NCI-H460 (cell line): ENCODE measurements at places on chromosomes 13 and 19. TPM values are rescaled to one million over a fixed set of nuclear protein-coding genes. Genes with fewer than 3 reads are reported as not detected.
A peak's percentile ranks its signal among the peaks of the same experiment; 100 is the strongest.

GRCh38 chr13:75321084-75321483 lies 160.9 kb downstream of the TBC1D4 start:
- no peak for DNase-seq

DNA sequence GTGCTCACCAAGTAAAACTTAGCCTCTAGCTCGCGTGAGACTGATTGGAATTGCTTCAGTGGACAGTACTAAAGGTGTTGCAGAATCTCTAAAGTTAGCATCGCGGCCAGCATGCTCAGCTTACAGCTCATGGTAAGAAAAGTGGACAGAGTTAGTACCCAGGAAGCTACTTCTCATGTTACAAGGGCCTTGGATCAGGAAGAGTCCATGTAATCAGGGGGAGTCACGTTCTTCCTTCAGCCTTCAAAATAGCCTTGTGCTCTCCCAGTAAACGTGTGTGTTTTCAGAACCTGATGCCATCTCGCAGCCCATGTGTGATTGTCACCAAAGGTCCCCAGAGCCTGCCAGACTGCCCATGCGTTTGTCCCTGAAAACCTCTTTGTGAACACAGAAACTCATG lies 195.8 kb upstream of the RNF113B start:
- no peak for DNase-seq

DNA sequence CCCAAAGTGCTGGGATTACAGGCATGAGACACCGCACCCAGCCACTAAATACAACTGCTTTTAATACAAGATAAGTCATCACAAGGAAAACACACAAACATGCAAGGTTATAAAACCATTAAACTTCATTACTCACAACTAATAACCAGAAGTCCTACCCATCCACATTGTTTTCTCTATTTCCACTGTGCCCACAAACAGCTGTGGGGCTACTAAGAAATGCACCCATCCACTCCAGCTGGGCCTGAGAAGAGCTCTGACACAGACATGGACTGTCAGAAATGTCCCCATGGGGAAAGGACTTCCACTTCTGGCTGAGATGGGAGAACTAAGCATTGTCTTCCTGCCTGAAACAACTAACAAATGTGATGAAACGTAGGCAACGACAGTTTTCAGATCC lies 17.2 kb downstream of the SAFB2 start:
- no peak for DNase-seq

The KLK6 gene
- total RNA-seq = not detected in 2 replicates

The YJU2 gene
- total RNA-seq = 13.9 and 15.7 TPM in 2 replicates

The ASF1B gene
- 13.2 and 15.9 TPM in 2 replicates for total RNA-seq

The CFAP97D2 gene
- total RNA-seq = not detected in 2 replicates

DNA sequence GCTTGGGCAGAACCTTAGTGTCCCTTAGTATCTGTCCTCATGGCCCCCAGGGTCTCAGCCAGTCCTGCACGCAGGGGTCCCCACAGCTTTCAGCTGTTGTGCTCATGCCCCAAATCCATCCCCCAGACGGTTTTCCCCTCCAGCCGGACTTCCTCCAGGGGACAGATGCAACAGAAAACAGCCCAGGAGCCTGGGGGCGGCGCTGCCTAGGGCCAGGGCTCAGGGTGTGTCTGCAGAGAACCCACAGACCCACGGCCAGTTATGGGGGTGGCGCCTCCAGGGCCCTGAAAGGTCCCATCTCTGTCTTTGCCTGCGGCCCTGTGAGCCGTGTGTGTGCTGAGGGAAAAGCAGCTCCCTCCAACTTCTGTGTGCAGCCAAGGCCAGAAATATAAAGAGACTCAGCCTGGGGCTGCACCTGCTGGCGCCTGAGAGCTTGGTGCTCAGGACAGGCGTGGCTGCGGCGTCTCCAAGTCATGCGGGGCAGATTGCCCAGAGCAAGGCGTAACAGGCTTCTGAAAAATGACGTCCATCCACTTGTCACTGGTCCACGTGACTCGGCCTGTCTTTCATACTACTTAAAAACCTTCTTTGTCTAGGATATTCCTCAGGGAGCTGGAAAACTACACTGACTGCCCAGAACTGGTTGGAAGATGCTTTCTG lies 22.1 kb upstream of the F7 start:
- DNase-seq = peak; percentile 56

DNA sequence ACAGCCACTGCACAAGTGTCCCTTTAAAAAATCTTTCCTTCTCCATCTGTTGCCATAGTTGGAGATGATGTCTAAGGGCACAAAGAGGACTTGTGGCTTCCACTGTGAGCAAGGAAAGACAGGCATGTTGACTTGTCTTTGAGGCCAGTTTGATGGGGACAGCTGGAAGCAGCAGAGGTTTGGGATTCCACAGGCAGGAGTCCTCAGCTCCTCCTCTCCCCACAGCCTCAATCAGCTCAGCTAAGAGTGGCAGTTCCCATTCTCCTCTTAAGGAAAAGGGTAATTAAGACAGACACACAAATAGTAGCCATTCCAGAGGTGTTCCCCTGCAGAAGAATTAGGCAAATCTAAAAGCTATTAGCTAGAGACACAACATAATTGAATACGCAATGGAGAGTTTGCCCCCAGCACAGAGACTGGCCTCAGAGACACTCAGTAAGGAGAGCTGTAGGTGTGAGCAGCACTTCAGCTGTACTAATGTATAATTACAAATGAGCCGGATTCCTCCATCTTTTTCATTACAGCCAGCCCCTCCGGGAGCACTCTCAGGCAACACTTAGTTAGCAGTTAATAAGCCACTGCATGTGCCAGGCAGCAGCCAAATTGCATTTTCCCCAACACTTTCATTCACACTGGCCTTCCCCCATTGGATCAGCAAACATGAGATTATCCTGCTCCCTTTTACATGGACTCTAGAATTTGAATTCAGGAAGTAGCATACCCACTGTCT lies 434.0 kb downstream of the FOXO1 start:
- DNase-seq = no peak

DNA sequence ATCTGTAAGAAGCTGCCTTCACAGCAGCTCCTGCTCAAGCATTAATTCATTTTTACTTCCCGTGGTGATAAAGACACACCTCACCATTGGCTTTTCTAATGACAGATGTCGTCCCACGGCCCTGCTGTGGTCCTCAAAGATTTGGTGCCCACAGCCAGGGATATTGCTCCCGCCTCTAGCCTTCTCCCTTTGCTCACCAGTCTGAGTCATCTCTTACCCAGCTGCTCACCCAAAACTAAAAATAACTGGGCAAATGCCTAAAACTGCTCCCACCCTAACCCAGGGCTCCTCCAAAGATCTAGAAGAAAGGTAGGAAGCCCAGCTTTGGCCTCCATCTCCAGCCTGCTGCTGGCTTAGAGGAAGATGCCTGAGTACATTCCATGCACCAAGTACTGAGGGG lies 371.1 kb upstream of the ZNF507 start:
- DNase-seq = no peak

DNA sequence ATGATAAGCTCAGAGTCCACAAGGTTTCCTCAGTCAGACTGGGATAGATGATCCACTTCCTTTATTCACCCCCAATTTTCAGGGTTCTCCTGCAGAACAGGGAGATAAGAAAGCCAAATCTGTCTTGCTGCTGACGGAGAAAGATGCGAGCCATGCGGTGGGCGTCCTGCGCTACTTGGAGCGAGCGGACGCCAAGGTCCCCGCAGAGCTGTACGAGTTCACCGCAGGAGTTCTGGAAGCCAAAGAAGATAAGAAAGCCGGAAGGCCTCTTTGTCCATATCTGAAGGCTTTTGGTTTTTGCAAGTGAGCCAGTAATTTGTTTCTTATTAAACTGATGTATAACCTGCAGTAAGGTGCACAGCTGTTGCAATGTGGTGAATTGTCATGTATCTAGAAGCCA lies 66.7 kb downstream of the SLC7A9 start:
- no peak for DNase-seq

DNA sequence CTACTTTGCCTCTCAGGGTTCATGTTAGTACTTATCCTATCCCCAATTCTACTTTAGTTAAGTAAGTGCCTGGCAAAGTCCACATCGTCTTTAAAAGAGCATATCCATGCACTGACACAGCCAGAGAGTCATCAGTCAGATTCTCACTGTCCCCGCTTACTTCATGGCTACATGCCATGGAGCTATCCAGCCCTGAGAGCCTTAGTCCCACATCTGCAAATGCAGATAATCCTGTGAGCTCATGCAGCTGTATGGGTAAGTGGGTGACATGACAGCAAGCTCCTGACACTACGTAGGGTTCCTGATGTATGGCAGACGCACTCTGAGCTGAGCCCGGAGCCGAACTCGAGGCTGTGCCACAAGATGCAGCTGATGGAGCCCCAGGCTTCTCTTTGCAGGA lies 661.5 kb downstream of the LIG4 start:
- DNase-seq = peak; percentile 63

The ANKLE1 gene
- 1.2 and 1.5 TPM in 2 replicates for total RNA-seq

The CACNG8 gene
- 0.58 and 0.84 TPM in 2 replicates for total RNA-seq

- DNase-seq = no peak
These were observed 102.3 kb upstream of the POSTN start for GRCh38 chr13:37700887-37701286.
